ENCODE measurements at places on chromosomes 7 and 10.
A peak's percentile ranks its signal among the peaks of the same experiment; 100 is the strongest.

- no peak for DNase-seq
These were observed 165.3 kb downstream of the USP6NL start for GRCh38 chr10:11446133-11446532.

GRCh38 chr10:86944471-86944870 lies 12.9 kb downstream of the MMRN2 start:
- no peak for DNase-seq

- DNase-seq: no peak
These were observed 125.7 kb downstream of the TEX36 start for GRCh38 chr10:125557311-125557710.

DNA sequence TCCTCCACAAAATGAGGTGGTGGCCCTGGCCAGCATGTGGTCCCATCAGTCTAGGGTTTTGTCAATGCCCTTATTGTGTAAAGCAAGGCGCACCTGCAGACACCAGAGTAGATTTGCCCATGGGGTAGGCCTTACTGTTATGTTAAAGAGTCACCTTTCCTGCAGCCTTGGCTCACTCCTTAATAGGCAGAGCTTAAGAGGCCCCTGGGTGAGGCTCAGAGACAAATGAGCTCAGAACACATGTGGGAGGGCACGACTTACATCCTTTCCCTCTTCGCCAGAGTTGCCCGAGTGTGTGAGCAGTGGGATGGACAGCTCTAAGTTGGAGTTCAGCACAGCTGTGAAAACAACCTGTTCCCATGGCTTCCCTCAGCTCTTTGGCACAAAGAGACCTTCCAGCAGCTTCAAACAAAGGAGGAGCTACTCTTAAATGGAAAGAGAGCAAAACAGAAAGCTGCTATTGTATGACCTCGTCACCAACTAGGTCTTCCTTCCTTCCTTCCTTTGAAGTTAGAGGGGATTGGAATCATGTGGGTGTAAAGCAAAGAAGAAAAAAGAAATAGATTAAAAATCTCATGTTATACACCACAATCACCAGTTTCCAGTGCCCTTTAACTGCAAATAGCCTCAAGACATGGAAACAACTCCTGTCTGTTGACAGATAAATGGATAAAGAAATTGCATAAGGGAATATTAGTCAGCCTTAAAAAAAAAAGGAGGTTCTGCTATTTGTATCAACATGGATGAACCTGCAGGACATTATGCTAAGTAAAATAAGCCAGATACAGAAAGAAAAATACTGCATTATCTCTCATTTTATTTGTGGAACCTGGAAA lies 11.9 kb upstream of the XPNPEP1 start:
- no peak for DNase-seq

GRCh38 chr10:29048506-29048905 lies 240.4 kb upstream of the LYZL1 start:
- no peak for DNase-seq

DNA sequence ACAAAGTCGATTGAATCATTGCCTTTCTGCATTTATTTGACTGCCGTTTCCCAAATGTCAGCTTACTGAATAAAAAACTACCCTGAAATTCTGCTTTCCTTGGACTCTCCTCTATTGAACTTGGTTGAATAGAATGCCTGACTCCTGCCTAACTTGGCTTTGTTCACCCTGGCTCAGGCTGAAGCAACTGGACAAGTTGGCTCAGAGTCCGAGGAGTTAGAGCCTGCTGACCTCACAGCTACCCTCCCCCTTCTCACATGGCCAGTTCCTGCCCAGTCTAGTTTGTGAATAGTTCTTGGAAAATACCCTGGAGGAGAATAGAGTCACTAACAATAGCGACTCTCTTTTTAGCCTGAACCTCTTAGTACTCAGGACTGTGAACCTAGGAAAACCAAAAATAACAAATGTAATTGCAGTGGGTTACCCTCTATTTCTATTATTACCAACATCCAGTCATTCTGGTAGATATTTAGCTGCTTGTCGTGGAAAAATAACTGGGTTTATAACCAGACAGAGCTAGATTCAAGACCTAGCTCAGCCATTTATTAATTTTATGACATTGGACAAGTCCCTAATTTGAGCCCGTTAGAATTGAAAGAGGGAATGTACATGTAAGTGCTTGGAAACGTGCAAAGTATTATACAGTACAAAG lies 17.3 kb upstream of the NRBF2 start:
- no peak for DNase-seq

GRCh38 chr7:99628471-99629465 lies 12.0 kb downstream of the ZSCAN25 start:
- DNase-seq: no peak

- DNase-seq: no peak
These were observed 143.3 kb downstream of the KCNMA1 start for GRCh38 chr10:77494327-77494726.

DNA sequence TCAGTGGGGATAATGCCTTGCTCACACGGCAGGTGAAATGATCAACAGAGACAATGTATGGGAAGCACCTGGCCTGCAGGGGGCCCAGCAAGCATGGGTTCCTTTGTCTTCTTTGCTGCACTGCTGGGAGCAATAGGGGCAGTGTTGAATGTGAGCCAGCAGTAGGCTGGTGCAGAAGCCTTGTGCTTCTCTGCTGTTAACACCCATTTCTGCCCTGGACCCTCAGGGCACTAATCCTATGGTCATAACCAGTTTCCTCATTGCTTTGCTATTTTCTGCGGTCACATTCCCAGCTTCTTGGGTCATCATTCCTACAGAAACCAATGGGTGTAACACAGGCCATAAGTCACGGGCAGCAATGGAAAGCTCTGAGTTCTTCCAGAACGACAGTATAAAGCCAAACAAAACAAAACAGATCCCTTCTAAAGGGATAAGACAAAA lies 10.9 kb upstream of the LGI1 start:
- DNase-seq: no peak

- DNase-seq: no peak
These were observed 50.1 kb upstream of the PRKAR1B start for GRCh38 chr7:776992-777727.

DNA sequence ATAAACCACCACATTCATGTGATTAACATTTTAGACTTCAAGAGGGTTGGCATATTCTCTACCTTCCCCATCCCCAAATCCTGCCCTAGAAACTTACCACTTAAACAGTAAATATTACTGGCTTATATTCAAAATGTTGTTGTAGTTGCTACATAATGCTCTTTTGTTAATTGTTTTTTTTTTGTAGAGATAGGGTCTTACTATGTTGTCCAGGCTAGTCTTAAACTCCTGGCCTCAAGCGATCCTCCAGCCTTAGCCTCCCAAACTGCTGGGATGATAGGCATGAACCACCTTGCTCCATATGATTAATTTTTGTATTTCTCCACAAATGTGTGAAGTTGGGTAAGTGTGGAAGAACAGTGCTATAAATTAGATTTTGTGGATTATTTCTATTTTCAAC lies 6.5 kb downstream of the PDK4 start:
- DNase-seq: no peak

DNA sequence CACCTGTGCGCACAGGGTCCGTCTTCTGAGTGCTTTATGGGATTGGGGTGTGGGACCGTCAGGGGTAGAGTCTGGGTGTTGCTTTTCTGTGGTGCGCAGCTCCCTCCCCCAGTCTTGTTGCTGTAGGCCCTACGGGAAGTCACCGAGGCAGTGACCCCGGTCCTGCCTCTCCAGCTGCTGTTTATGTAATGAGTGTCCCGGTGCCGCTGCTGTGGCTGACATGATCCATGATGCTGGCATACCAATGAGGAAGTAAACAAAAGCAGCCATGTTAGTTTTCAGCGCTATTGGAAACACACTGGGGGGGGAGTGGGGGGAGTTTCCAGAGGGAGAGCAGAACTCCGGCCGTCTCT lies 1.1 kb downstream of the TRIM8 start:
- peak; percentile 74 for DNase-seq

DNA sequence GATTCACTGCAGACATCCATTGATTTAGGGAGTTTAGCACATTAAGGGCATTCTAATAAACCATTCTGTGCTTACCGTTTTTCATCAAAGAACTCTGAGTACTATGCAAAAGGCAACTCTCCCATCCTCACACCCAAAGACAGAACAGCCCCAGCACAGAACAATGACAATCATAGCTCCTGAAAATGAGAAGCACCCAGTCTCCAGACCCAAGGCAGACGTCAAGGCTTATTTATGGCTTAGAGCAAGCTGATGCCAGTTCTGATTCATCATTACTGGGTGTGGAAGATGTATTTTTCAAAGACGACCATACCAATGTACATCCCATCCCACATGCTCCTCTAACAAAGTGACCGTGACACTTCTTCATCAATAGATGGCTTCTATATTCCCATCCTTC lies 67.6 kb downstream of the OSBPL3 start:
- DNase-seq: no peak

GRCh38 chr7:33933611-33934281 lies 28.4 kb downstream of the BMPER start:
- no peak for DNase-seq

GRCh38 chr10:17866346-17866745 lies 57.2 kb downstream of the MRC1 start:
- no peak for DNase-seq

DNA sequence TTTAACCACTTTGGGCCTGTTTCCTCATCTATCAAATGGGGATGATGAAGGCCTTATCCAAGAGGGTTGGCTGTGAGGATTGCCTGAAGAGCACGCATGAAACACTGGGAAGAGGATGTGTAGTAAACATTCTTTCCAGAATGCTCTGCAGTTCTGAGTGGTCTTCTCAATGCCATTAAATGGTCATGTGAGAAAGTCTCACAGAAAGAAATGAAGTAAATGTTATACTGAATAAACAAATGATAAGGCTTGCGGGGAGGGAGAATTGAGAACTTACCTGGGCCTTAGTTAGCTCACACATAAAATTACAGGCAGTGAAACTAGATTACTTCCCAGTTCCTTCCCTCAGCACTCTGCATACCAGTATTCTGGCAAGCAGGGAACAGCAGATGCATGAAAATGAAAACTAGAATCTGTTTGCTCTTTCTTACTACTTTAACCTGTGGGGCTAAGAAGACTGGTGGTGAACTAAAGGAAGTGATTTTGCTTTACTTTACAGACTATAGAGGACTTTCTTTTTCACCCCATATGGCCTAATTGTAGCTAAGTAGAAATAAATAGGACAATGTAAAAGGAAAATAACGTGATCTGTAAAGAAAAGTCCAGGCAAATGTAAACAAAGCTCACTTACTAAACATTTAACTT lies 135.3 kb upstream of the CCDC6 start:
- DNase-seq: no peak

DNA sequence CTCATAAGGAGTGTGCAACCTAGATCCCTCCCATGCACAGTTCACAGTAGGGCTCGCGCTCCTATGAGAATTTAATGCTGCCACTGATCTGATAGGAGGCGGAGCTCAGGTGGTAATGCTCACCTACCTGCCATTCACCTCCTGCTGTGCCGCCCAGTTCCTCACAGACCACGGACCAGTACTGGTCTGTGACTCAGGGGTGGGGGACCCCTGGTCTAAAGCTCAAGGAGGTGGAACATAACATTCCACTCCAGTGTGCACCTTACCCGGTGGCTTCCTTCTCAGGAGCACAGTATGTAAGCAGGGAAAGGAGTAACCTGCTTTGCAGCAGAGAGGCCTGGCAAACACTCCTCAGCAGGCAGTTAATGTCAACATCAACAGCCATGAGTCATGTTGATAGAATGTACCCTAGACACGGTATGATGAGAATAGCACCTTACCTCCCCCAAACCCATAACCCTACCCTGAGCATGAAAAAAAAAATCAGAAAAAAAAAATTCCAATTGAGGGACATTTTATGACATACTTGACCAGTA lies 273.5 kb downstream of the FGFR2 start:
- no peak for DNase-seq

DNA sequence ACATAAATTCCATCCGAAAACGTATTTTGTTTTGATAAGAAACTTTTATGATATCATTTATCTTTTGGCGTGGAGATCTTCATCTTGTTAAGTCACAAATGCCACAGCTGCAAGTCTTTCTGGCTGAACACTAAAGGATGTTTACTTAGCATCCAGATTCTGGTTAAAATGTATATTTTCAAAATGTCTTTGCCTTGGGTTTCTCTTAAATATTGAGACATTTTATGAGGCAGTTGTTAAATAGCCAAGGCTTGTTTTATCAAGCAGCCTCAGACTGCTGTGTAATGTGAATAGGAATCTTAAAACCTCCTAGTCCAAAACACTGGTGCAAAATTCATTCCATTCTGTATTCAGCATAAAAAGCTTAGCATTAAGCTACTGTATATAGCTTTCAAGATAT lies 136.3 kb upstream of the FZD1 start:
- no peak for DNase-seq

DNA sequence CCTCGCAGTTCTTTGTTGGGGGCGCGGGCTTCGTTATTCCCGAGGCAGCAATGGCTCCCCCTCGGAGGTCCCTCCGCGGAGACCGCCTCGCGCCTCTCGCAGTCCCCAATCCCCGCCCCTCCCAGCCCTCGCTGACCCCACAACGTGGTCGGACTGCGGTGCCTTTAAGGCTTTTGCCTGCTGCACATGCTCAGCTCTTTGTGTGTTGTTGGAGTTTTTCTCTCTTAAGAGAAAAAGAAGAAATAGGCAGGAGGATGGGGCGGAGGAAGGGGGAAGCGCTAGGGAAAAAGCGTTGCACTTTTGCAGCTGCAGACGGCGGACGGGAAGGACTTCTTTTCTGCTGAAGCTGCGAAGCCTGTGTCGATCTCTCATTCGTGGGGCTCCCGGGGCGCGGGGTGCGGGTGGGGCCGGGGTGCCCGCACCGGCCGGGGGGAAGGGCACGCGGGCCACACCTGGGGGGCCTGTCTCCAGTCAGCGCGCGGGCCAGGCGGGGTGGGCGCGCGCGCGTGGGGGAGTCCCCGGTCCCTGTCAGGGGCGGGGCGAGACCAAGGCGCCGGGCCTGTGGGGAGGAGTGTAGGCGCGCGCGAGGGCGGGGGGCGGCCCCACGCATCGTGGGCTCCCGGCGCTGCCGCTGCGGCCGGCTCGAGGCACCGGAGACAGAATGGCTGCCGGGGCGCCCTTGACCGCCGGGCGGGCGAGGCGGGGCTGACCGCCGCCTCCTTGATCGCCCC lies 445 bp upstream of the ATRNL1 start:
- no peak for DNase-seq

GRCh38 chr7:30575910-30576309 lies 18.8 kb upstream of the GARS1 start:
- no peak for DNase-seq

DNA sequence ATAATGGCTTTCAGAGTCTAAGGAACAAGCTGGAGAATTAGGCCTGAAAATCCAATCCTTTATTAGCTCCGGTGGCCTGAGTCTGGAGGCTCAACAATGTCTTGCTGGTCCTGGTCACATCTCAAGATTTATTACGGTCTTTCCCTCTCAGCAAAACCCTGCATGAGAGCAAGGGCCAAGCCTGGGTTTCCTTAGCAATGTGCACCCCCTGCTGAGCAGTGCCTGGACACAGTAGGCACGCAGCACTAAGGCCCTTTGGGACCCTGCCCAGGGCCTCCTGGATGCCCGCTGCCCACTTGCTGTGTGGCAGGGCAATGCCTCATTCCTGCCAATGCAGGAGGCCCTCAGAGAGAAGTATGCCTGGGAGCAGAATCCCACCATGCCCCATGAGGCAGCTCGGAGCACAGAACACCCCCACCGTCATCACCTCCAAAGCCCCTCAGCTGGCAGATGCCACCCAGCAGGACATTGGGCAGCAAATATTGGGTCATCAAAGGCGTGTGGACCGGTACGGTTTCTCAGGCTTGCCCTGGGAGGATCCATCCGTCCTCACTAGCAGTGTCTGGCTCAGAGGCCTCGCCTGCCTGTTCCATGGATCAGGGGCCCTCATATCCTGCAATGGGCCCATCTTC lies 156.4 kb downstream of the OAT start:
- DNase-seq: no peak
